Hair follicle dermal papilla cell (primary cell): ENCODE measurements at places on chromosomes 4 and X. TPM values are rescaled to one million over a fixed set of nuclear protein-coding genes. Genes with fewer than 3 reads are reported as not detected.

Gene CT45A3
- not detected in 2 replicates for total RNA-seq

Gene FOXR2
- total RNA-seq: not detected in 2 replicates

Gene S100G
- not detected in 2 replicates for total RNA-seq

Gene PCDH10
- 7.5 and 9.8 TPM in 2 replicates for total RNA-seq

Gene LGI2
- not detected in 2 replicates for total RNA-seq

Gene ENAM
- under 0.01 TPM in 1 of 2 replicates, not detected in the other for total RNA-seq

Gene DCAF12L1
- not detected in 2 replicates for total RNA-seq

Gene MEPE
- not detected in 2 replicates for total RNA-seq

Gene JCHAIN
- 1.3 and 2.4 TPM in 2 replicates for total RNA-seq

Gene SEPSECS
- 9.8 and 9.9 TPM in 2 replicates for total RNA-seq

Gene SYTL4
- 0.97 and 2.6 TPM in 2 replicates for total RNA-seq

Gene DKK2
- total RNA-seq: 29.7 and 31.1 TPM in 2 replicates

Gene SLC7A11
- total RNA-seq: 43.5 and 67.0 TPM in 2 replicates

Gene VCX3A
- total RNA-seq: 0.16 TPM in 1 of 2 replicates, not detected in the other

Gene LRIT3
- total RNA-seq: under 0.01 TPM in 1 of 2 replicates, not detected in the other
